ENCODE measurements at places on chromosomes 5 and 9.

- no peak for DNase-seq
Measured at GRCh38 chr5:161302559-161302958, 244.0 kb downstream of the GABRB2 start.

DNA sequence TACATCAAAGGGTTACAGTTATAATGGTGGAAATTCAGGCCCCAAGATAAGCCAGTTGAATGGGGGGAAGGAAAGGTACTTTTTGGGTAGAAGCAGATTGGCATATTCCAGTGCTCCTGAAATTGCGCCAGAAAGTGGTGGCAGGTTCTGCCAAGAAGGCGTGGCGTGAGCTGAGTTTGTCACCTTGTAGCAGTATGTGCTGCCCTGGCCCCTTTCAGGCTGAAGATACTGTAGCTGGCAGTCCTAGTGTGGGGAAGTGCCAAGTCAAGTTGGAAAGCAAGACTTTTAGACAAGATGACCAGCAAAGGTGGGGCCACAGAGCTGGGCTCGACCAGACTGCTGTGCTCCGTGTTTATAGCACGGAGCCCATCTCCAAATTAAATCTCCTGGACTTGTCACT lies 133.6 kb upstream of the GLRA1 start:
- no peak for DNase-seq

GRCh38 chr9:135299651-135300345 lies 179.8 kb upstream of the PPP1R26 start:
- no peak for DNase-seq

DNA sequence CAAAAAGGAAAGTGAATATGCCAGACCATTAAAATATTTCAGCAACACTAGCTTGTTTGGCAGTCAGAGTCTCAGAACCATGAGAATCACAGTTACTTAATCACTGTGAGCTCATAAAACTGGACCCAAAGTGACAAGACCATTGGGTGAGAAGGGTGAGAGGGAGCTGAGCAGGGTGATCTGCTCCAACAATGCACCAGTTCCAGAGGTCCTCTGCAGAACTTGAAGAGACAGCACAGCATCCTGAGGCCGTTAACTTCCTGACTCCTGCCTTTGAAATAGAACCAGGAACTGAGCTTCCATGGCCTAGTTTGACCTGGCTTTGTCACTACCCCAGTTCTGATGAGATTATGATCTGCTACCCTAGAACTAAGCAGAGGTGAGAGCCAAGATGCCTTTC lies 57.4 kb downstream of the NFIB start:
- no peak for DNase-seq

DNA sequence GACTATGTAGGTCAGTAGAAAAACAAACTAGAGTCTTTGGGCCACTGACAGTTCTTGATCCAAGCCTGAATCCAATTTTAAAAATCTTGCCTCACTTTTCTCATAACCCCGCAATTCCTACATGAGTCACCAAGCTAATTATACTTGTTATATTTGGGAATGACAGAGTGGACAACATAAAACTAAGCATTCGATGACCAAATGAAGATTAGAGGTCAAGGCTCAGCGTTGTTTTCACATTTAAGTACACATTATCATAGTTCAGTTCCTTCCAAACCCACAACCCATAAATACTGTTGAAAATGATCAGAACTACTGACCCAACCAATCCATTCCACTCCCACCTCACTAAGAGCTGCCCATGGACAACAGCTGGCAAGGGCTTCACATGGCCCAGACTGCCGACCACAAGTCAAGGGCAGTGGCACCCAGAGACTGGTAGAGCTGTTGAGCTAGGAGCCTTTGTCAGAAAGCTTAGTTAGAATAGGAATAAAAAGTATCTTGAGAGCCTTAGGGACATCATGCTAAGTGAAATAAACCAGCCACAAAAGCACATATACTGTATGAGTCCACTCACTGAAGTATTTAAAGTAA lies 64.2 kb downstream of the MYO10 start:
- DNase-seq: no peak

DNA sequence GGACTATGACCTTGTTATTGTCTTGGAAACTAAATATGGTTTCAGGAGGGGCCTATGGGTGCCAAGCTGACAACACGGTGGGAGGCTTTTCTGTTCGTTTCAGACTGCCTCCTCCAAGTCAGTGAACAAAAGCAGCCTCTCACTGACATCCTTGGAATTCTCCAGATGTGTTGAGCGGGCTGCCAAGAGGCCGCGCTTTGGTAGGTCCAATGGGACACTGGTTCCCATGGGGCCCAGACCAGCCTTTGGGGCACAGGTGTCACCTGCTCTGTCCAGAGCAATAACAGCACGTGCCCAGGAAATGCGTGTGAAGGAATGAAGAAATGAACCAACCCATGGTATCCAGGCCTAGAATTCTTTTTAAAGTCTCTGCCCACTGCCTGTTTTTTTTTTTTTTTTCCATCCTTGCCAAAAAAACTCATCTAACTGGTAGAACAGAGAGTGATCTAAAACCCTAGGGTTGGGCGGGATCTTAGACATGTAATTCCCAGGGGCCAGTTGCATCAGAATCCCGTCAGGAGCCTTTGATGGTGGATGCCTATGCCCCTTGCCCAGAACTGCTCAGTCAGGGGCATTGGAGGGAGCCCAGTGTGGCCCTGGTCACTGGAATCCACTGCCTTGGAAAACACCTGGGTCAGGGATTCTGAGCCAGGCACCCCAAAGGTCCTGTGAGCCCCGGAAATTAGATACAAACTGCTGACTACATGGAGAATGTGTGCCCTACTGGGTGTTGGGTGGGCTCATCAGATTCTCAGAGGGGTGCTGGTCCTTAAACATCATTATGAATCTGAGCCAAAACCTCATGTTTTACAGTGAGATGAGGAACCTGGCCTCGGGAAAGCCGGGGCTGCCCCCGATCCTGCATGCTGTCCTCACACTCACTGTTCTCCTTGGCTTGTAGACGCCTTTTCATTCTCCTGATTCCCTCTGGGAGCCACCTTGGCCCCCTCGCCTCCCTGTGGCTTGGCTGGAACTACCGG lies 60.1 kb downstream of the GTF3C4 start:
- DNase-seq: no peak

DNA sequence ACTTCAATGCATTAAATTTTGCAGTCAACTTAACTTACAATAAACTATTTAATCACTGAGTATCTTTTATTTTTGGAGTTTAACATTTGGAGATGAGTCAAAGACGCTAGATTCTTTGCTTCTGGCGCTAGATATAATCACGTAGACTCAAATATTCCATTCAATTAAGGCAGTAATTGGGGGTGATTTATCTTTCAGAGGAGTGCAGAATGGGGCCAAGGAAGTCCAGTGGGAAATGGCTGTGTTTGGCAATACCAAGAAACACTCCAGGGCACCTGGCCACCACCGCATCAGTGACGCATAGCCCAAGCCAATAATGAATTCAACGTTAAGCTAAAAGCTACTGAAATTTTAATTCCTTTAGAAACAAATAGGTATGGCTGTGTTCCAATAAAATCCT lies 81.2 kb downstream of the PHAX start:
- no peak for DNase-seq

DNA sequence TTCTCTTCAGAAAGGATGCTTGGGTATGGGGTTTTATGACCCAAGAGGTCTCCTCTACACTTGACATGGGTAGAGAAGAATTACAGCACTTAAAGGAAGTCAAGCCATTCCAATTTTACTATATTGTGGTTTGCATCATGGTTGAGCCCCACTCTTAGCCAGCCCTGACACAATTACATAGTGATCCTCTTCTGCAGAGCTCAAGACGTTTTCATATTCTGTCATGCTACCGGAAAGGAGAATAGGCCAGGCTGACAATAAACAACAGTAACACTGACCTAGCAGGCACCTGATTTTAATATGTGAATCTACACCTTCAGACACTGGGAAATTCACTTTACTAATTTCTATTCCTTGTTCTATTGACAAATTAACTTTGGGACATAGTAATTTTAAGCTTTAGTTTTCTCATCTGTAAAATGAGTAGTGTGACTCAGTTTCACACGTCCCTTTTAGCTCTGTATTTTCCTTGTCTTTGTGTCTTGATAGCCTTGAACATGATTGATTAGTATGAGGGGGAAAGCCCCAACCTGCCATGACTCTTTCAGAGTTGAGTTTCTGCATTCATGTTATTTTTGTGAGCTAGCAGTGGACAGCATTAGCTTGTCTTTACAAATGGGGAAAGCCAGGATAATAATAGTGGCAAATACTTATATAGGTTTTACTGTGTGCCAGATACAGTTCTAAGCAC lies 83.8 kb downstream of the SV2C start:
- DNase-seq: no peak

GRCh38 chr9:134537951-134538641 lies 103.5 kb upstream of the COL5A1 start:
- DNase-seq: no peak

DNA sequence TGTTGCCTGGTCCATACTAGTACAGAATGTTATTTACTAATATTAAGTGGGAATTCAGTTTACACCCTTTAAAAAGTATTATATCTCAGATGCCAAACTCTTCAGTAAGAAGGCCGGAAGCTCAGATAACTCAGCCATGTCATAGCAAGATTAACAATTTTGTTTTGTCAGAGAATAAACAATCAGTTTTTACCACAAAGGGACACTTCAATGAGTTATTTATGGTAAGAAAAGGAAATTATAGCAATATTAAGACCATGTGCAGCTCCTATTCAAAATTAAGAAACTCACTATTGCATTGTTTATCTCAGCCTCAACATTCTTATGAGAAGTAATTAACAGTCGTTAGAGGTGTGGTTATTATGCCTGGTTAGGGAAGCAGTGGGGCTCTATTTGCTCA lies 13.1 kb upstream of the ARL15 start:
- DNase-seq: no peak

DNA sequence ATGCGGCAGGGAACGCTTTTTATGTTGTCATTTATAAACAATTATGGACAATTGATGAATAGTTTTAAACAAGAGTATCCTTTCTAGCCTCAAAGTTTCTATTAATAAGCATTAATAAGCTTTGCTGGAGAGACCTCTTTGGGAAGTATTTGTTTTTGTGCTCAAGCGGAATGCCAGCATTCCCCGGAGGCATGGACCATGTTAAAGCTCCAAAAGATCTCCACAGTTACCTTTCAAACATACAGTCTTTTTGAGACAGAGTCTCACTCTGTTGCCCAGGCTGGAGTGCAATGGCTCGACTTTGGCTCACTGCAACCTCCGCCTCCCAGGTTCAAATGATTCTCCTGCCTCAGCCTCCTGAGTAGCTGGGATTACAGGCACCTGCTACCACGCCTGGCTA lies 9.6 kb downstream of the MSANTD3 start:
- no peak for DNase-seq

DNA sequence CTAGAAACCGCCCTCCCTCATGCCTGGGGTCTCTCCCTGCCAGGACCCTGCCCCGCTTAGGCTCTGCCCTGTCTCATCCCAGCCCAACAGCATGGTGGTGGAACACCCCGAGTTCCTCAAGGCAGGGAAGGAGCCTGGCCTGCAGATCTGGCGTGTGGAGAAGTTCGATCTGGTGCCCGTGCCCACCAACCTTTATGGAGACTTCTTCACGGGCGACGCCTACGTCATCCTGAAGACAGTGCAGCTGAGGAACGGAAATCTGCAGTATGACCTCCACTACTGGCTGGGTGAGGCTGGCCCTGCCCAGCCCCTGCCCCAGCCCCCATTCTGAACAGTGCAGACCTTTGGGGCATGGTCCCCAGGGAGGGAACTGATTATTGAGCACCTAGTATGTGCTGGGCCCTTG lies 33.9 kb downstream of the GSN start:
- no peak for DNase-seq

DNA sequence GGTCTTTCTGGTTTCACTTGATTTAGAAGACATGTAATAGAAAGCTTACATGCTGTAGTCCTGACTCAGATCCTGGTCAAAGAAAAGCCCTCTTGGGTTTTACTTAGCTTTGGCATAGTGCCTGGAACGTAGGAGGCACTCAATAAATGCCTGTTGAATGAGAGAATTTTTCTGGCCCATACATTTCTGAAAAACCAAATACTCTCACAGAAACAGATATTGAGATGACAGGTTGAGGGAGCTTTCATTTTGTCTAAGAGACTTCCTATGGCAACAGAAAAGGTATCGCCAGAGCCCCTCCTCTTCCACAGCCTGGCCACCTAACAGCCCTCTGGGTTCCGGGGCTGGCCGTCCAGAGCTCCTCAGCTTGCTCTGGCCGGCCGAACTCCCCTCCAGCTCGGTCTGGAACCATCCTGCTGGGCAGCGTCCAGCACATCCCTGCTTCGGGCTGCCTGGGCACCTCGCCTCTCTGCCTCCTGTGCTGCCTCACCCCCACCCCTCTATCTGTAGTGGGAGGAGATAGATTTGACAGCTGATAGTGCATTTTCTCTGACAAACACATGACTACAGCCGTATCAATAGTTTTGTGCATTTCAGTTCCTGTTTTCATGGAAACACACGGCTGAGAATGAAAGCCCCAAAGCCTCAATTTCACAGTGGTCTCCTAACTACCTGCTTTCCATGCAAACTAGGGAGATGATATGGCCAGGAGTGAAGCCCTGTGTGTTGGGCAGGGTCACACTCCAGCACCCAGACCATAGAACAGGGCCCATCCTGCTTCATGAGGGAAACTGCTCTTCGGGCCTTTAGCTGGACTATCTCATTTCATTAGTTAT lies 1.1 kb downstream of the IL4 start:
- no peak for DNase-seq

DNA sequence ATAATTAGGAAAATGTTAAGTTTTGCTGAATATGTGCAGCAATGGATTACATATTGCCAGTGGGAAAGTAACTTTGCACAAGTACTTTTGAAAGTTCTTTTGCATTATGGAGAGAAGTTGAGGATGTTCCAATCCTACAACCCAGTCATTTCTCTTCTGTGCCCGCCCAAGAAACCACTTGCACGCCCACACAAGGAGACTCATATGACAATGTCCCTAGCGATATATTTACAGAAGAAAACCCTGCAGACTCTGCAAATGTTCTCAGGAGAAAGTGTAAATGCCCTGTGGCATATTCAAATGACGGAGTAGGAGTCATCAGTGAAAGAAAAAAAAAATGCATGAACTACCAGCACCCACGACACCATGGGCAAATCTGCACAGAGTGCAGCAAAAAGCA lies 356.5 kb downstream of the CTNND2 start:
- no peak for DNase-seq

DNA sequence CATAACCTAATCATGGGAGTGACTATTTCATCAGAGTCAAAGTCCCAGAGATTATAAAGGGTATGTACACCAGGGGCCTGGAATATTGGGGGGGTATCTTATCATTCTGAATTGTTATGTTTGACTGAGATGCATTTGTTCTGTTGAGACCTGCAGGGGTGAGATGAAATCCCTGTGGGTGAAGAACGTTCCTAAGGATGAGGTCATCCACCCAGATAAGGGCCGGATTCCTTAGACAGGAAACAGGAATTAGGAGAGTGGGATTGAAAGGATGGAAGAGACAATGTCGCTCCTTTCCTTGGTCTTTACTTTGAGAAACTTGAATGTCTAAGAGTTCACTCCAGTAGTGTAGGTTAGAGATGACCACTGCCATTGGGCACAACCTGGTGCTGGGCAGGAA lies 54.7 kb downstream of the GAS1 start:
- no peak for DNase-seq
